ENCODE measurements at places on chromosomes 11 and 22.

DNA sequence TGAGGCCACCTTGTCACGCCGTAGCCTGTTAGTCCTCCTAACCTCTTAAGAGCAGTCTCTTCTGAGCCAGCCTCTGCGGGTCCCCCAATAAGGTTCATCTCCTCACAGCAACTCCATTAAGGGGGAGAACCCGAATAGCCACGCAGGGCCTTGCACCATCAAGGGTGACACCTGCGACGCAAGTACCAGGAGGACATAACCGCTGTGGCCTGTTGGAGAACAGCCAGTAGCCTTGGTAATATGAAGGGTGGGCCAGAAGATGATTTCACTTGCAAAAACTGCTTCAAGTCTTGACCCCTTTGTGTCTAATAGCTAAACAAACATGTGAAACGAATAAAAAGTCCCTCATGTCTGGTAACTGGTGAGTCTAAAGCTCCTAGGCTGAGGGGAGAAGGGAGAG lies 14.8 kb downstream of the ARFGAP2 start:
- no peak for DNase-seq

DNA sequence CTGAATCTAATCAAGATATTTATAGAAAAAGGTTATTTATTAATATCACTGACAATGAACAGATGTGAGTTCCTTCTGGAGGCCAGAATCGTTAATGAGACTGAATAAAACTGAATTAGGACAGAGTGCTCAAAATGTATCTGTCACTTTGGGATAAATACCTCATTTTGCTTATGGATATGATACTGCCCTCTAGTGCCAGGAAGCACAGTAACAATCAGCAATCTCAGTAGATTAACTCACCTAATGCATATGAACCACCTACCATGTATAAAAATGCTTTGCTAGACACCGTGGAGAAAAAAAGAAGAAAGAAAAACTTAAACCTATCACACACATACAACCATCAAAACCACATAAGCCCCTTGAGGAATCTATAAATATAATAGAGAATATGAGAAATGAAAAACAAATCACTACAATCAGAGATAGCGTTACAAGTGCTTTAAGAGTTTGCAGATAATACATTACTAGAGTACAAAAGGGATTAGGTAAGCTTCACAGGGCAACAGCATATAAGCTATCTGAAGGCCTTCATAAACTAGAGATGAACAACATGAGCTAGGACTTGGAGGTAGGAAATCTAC lies 117.4 kb downstream of the SGSM3 start:
- DNase-seq = no peak

DNA sequence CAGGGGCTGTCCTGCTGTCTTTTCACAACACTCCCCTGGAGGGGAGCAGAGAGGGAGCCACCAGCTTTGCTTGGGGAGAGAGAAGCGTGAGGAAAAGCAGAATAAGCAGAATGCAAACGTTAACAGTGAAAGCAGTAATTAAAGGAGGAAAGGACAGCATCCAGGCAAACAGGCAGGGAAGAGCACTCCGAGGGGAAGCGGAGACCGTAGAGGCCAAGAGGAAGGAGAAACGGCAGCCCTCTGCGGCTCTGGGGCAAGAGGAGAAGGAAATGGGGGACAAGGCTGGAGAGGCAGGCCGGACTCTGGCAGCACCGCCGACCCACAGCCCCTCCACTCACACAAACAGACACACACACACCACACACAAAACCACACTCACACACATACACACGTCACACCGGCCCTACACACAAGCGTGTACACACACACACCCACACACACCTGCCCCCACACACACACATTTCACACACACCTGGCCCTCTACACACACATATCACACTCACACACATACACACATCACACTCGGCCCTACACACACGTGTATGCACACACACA lies 449.8 kb downstream of the SOX6 start:
- DNase-seq = no peak

DNA sequence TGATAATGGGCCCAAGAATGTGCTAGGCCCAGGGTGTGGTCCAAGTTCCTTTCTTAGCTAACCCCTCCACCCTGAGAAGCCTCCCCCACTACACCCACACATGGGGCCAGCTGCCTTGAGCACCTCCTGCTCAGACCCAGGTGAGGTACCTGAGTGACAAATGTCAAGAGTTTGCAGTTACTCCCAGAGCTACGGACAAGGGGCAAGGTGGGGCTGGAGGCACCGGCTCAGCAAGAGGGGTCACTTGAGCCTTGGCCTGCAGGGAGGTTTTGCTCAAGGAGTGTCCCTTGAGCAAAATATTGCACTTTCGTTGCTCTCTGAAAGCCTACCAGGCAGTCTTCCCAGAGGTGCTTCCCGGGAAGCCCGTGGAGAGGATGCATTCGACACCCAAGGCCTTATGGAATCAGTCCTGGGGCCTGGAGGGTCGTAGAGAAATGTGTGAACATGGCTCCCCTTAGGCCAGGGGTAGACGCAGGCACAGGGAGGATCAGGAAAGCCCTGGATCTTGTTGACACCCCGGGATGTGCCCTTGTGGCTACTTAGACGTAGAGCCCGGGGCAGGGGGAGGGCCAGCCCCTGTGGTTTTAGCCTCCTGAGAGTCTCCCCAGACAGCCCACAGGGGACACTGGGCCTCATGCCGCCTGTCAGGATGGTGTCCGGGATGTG lies 114.2 kb downstream of the KCNQ1 start:
- no peak for DNase-seq

DNA sequence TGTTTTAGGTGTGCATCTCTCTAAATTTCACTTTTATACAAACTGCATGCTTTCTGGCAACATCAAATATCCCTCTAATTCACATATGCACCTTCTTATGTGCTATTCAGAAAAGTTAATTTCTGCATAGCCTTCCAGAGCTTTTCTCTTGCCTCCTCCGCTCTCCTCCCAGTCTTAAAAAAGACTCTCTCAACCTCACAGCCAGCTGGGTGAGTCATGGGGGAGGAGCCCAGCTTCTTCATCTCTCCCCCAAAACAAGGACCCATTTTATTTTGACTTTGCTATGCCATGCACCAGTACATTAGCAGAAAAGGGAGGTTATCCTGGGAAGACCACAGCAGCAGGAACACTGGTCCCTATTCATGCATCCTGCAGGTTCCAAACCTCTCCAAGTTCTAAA lies 234.4 kb downstream of the KCNA4 start:
- no peak for DNase-seq

- DNase-seq = no peak
Measured at GRCh38 chr11:1792461-1792860, 28.7 kb upstream of the CTSD start.

DNA sequence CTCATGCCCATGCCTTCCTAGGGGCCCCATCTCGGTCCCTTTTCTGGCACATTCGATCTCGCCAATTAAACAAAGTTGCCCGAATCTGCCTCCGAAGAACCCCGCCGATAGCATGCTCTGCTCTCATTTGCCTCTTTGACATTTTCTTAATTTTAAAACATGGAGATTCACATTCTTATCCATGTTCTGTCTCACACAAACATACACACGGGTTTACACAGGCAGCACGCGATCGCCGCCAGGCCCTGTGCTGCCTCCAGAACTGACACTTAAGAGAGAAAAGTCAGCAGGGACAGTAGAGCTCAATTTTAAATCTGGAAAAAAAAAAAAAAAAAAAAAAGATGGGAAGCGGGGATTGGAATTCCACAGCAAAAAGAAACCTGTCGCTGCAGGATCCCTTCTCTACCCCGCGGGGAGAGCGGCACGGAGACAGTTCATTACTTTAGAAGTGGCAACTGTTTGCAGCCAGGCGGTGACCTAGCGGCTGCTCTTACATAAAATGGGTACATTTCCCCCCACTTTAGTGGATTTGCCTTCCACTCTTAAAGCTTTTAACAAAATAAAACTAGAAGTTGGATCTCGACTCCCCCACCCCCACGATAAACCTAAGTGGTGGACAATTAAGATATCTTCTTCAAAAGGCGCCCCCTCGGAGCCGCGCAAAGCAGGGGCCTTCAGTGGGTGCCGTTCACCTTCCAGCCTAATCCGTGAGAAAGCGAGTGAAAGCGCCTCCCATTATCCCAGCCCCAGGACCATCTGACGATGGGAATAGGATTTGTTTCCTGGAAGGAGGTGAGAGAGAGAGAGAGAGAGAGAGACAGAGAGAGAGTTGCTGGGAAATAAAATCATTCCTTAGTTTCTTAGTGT lies 13.7 kb downstream of the PAX6 start:
- DNase-seq = no peak

DNA sequence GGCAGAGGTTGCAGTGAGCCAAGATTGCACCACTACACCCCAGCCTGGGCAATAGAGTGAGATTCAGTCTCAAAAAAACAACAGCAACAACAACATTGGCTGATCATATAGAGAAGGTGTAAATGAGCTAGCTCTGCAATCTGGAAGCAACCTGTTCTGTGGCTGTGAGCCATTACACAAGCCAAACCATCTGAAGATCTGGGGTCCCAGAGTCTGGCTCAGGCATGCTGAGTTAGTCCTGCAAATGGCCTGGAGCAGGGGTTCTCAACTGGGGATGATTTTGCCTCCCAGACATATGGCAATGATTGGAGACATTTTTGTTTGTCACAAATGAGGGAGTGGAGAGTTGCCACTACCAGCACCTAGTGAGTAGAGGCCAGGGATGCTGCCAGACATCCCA lies 42.3 kb upstream of the RAB1B start:
- DNase-seq = no peak

DNA sequence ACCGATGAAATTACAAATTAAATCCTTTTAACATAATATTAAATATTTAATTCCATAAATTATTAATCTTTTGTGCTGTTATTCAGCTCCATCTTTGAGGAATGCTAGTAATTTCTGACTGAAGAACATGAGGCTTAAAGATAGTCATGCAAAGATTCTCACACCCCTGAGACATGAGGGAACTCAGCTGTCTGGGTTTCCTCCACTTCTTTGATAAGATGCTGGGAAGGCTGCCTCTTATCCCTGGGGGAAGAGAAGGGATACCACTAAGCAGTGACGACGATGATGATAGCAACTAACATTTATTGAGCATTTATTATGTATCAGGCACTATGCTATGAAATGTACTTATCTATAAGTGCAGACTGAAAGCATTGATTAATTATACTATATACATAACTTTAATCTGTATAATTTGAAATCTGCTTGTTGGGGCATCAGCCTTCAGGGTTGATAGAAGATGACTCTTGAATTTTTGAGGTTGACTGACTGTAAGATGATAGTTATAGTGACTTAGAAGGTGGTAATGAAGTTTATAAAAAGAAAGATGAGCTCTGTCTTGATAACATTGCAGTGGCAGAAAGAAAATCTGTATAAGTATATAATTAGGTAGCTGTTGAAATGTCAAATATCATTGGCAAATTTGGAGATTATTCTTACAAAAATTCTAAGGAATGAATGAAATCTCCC lies 78.4 kb downstream of the SIK2 start:
- DNase-seq = no peak

DNA sequence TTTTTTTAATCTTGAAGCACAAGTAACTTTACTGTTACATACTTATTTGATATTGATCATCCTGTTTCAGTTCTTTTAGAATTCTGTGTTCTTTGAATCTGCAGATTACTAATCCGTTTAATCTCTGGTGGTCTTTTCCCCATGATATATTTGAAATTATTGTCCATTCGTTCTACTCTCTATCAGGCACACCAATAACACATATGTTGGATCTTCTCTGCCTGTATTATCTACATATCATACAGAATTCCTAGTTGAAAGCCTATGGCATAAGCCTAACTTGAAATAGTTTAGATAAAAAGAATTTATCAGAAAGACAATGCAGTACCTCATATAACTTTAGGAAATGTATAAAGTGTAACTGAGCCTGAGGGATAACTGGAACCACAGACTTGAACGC lies 32.6 kb downstream of the STK33 start:
- DNase-seq = no peak

GRCh38 chr11:124608147-124608546 lies 3.1 kb upstream of the PANX3 start:
- DNase-seq = no peak

DNA sequence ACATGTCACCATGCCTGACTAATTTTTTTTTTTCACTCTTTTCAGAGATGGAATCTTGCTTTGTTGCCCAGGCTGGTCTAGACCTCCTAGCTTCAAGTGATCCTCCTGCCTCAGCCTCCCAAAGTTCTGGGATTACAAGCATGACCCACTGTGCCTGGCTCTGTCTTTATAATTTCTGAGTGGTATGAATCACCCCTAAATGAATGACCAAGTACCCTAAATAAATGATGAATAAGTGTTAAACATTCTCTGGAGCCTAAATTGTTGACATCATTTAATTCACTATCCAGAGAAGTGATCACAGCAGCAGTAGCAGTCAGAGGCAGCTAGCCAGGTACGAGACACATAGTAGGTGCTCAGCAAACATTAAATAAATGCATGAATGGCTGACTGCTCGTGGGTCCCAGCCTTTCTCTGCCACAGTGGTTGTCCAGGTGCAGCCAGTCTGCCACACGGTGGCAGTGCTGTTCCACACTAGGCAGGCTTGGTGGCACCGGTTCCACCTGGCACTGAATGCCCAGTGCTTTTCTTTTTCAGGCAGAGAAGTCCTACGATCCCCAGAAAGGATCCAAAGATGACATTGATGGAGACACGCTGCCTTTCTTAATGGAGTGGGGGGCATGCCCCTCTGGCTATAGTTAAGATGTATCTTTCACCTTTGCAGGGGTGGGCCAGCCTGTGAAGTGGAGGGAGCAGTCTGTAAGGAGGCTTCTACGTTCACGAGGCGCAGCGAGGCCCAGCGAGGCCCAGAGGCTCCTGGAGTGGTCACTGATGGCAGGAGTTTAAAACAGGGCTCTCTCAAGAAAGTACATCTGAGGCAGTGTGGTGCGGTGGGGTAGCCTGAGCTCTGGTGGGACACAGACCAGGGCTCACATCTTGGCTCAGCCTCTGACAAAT lies 8.7 kb upstream of the TTC12 start:
- peak; percentile 59 for DNase-seq

Data from stimulated activated CD4-positive, alpha-beta T cell treated with anti-CD3 and anti-CD28 coated beads, Interleukin-1b, Interleukin-23, amount 100 ng/mL, for 4 hours (primary cell).